MCF 10A (cell line): ENCODE measurements at places on chromosomes 2 and 18. TPM values are rescaled to one million over a fixed set of nuclear protein-coding genes. Genes with fewer than 3 reads are reported as not detected.
A peak's percentile ranks its signal among the peaks of the same experiment; 100 is the strongest.

- DNase-seq, result no peak
These were observed 31.3 kb downstream of the PTRHD1 start for GRCh38 chr2:24761866-24762265.

The CENPO gene
- total RNA-seq, result 10.6 and 14.9 TPM in 2 replicates

DNA sequence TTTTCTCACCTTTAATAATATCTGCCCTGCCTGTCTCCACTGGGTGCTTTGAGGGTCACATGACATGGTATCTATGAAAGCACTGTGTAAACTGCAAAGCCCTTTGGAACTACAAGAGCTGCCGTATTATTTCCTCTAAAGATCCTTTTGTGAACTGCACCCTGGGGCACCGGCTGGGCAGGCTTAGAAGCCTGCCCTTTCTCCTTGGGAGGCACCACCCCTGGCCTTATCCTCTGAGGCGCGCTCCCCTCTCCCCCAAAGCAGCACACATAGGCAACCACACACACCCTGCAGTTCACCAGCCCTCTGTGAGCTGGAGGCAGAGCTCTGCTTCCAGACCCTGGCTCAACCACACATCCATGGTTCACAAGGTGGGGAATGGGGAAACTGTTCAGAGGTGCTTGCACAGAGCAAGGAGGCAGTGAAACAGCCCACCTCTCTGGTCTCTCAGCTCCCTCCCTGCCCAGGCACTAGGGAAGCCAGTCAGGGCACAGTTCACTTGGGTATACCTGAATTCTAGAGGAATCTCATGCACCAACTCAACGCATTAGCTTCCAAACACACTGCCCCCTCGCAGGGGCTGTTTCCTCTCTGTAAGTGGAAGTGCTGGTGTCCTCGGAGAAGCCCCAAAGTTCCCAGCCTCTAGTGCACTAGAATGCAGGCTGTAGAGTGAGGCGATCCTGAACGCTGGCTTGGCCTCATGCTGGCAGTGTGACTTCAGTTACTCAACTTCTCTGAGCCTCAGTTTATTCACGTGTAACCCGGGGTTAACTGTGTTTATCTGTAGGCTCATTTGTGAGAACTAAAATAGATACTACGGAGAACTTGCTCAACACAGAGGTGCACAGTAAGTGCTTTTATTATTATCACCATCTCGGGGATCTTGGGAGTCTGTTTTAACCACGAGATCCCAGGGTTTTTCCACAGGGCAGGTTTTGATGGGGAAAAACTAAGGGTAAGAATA is 11.0 kb downstream of the SIGLEC15 start:
- DNase-seq, result no peak

The UGT1A4 gene
- total RNA-seq, result 0.12 TPM in 1 of 2 replicates, not detected in the other

GRCh38 chr18:12074736-12075135 is 18.9 kb upstream of the ANKRD62 start:
- DNase-seq, result peak; percentile 6

- no peak for DNase-seq
These were observed 49.7 kb upstream of the TFCP2L1 start for GRCh38 chr2:121334581-121335293.

The RAB6D gene
- total RNA-seq, result not detected in 2 replicates

- no peak for DNase-seq
These were observed 746.0 kb upstream of the TMEFF2 start for GRCh38 chr2:192940767-192941166.

DNA sequence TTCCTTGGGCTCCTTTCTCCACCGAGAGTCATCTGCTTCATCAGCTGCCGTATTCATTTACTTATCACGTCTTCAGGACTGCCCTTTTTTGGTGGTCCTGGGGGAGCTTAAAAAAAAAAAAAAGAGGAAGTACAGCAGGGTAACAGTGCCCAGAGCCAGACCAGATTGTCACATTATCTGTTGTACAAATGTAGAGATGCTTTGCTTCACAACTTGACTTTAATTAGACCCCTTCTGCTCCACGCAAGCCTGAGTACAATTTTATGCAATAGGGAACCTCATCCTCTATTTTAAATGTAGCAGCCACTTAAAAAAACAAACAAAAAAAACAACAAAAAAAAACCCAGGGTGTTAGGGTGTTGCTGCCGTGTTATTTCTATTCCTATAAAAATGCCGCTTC is 128.3 kb downstream of the PRPF40A start:
- DNase-seq, result no peak

The MROH2A gene
- not detected in 2 replicates for total RNA-seq

DNA sequence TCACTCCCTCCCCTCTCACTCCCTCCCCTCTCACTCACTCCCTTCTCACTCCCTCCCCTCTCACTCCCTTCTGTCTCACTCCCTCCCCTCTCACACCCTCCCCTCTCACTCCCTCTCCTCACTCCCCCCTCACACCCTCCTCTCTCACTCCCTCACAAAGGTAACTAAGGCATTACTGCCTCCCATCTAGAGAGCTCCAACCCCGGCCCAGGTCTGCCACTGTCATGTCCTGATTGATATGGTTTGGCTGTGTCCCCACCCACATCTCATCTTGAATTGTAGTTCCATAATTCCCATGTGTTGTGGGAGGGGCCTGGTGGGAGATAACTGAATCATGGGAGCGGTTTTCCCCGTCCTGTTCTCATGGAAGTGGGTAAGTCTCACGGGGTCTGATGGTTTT is 359.9 kb upstream of the MYT1L start:
- no peak for DNase-seq

- DNase-seq, result peak; percentile 90
These were observed 41.9 kb upstream of the LIMS1 start for GRCh38 chr2:108492364-108492763.

The MARCHF4 gene
- total RNA-seq, result 0.17 and 0.33 TPM in 2 replicates

DNA sequence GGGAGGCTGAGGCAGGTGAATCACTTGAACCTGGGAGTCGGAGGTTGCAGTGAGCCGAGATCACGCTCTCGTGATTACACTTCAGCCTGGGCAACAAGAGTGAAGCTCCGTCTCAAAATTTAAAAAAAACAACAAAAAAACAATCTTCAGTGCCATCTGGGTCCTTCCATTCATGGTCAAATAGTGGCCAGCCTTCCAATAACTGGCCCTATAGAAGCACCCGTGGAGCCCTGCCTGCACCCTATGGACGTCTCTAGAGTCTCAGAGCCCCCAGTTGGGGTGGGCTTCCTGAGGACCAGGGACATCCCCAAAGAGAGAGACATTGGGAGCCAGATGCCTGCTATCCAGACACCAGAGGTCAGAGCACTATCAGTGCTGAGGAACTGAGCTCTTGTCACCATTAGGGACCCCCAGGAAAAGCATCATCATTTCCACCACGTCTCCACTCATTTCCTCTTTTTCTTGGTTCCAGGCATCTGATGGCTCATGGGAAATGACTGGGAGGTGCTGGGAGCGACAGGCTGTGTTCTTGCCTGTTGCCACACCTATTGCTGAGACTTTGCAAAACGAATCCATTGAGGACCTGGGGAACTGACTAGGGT is 9.4 kb downstream of the NEU2 start:
- no peak for DNase-seq

- DNase-seq, result peak; percentile 51
These were observed 983 bp downstream of the CXXC1 start for GRCh38 chr18:50286391-50287027.

The LAMA3 gene
- 269 and 371 TPM in 2 replicates for total RNA-seq
